Esophagus squamous epithelium (tissue), 5 donors: ENCODE measurements at places on chromosomes 5 and 9.

DNA sequence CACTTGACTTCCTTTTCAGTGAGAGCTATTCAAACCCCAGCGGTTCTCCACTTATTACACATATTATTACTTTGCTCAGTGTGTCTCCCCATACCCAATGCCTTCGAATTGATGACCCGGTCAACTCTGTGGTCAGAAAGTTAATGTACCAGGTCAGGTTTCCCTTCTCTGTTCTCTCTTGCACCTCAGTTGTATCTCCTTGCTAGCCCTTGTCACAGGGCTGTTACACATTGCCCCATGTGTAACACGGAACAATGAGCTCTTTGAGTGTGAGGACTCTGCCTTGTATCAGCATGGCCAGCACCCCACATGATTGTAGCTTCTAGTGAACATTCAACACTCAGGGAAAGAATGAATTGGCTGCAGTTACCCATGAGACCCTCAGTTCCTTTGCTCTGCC, 73.6 kb downstream of the DOCK2 start:
- no peak for DNase-seq

DNA sequence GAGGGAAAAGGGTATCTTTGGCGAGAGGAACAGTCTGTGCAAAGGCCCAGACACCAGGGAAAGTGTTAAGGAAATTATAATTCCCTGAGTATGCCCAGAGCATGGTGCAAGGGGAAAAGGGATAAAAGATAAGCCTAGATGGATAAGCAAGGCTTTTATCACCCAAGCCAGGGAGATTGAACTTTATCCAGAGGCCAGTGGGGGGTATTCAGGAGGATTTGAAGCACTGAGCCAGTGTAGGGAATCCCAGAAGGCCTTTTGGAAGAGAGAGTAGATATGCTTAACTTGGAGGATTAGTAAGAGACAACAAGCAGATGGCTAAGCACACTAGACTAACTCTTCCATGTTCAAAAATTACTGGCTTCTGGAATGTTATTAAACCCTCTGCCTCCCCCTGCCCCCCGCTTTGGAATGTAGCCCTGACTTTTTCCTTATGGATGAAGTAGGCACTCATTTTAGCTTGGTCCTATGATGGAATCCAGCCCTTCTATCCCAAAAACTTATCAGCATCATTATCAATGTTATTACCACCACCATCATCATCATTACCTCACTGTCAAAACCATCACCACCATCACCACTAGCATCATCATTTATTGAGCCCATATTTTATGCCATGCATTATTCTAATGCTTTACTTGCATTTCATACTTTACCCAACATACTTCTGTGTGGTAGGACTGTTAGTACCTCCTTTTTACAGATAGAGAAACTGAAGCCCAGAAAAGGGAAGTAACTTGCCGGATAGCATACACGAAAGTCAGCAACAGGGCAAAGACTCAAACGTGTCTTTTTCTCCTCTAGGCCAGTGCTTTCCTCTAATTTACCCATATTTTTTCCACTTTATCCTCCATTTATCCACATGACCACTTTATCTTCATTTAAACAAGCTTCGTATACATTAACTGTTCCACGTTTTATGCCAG, 237.0 kb downstream of the PAPPA start:
- no peak for DNase-seq

GRCh38 chr9:119165131-119165530, 204.1 kb downstream of the BRINP1 start:
- DNase-seq, result no peak

- no peak for DNase-seq
Measured at GRCh38 chr9:16801871-16802466, 68.5 kb downstream of the BNC2 start.

- no peak for DNase-seq
Measured at GRCh38 chr5:171980792-171981191, 25.6 kb downstream of the FBXW11 start.

DNA sequence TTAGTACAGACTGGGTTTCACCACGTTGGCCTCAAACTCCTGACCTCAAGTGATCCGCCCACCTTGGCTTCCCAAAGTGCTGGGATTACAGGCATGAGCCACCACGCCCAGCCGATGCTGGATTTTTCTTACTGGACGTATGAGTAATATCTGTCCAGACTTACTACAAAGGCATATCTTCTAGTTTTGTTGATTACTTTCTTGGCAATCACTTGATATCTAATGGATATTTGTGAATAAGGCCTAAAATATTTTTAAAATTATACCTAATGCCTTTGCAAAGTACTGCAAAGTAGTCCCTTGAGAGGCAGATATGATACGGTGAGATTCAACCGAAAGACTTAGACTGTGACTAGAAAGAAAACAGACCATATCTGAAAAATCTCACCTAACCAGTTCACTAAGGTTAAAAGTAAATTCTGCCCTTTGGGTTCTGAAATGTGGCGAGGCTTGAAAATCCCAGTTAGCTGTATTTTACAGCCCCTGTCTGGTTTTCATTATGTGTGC, 152.1 kb downstream of the GNAQ start:
- DNase-seq, result no peak
